MCF 10A (cell line): ENCODE measurements at places on chromosomes 16 and 17. TPM values are rescaled to one million over a fixed set of nuclear protein-coding genes. Genes with fewer than 3 reads are reported as not detected.

GRCh38 chr17:63988741-63989621, 9.2 kb upstream of the PRR29 start:
- no peak for DNase-seq

DNAH2 gene
- total RNA-seq = 0.05 and 0.12 TPM in 2 replicates

- no peak for DNase-seq
Measured at GRCh38 chr17:80389011-80389995, 25.7 kb upstream of the ENDOV start.

SALL1 gene
- total RNA-seq = not detected in 2 replicates

- DNase-seq = no peak
Measured at GRCh38 chr16:64459402-64459801, 662.5 kb downstream of the CDH11 start.

DNA sequence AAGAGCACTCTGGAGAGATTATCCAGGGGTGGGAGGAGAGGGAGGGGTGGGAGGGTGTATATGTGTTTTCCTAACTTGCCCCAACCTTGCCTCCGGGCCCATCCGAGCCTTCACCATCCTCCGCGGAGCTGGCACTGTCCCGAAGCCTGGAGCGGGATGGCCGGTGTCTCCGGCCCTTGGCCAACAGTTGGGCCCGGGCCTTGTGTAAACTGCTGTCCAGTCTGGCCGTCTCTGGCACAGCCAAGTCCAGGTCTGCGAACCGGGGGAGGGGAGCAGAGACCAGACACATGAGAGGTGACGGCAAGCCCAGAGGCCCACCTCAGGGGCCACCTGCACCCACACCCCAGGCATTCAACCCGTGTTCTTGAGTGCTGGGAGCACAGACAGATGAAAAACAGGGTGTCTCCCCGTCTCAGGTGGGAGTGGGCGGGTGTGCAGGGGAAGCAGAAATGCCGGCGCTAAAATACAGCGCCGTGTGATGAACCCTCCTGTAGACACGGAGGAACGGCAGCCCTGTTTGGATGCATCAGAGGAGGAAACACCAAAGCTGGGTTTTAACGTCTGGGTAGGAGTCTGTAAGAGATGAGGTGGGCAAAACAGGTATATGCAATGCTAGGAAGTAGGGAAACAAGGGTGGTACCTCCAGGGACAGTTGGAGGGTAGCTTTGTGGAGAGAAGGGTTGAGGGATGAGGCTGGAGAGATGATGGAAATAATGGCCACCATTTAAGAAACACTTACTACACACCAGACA, 11.7 kb downstream of the SAMD14 start:
- DNase-seq = no peak

GRCh38 chr16:14172200-14172809, 101.2 kb downstream of the MRTFB start:
- peak; percentile 46 for DNase-seq

DNA sequence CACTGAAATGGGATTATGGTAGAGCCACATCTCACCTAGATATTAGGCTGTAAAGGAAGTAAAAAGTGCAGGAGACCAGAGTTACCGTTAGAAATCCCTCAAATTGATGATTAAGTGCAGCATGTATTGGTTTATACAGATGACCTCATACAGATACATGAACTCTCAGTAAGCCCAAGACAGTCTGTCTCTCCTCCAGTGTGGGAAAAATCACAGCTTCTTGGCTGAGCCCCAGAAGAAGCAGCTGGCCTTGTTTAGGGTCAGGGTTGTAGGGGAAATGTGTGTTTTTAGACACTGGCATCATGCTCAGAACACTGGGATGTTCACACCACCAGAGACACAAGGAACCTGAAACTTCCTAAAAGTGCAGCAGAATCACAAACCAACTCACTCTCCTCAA, 135.9 kb downstream of the KATNIP start:
- no peak for DNase-seq

- peak; percentile 89 for DNase-seq
Measured at GRCh38 chr17:81043725-81044427, 8.9 kb downstream of the BAIAP2 start.

RNF213 gene
- total RNA-seq = 50.5 and 67.5 TPM in 2 replicates

GRCh38 chr17:30449480-30449879, 27.7 kb upstream of the GOSR1 start:
- no peak for DNase-seq

DNA sequence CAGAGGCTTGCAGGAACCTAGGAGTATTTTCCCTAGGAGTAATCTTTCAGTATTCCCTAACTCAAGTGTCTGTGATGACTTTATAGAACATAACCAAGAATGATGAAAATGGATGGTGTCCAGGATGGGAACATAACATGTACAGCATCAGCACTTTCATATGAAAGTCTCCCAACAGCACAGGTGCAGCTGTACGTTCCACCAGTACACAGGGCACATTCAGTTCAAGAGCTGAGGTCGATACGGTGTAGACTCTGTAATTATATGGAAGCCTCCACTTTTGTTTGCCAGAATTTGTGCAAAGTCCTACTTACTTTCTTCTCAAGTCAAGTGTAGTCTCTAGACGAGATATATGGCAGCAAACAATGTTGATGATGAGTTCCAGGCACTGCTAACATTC, 46.2 kb upstream of the CRYM start:
- no peak for DNase-seq

GRCh38 chr17:59074494-59074893, 32.2 kb downstream of the TRIM37 start:
- peak; percentile 36 for DNase-seq

- no peak for DNase-seq
Measured at GRCh38 chr17:76727745-76728456, 1.3 kb downstream of the METTL23 start.

NUPR1 gene
- 291 and 345 TPM in 2 replicates for total RNA-seq

- no peak for DNase-seq
Measured at GRCh38 chr17:62578757-62579487, 48.5 kb upstream of the MRC2 start.

- DNase-seq = peak; percentile 96
Measured at GRCh38 chr17:19728084-19728495, 11.7 kb upstream of the SLC47A2 start.

KCNJ2 gene
- 0.19 and 0.54 TPM in 2 replicates for total RNA-seq

- DNase-seq = peak; percentile 81
Measured at GRCh38 chr17:2484876-2485275, 26.8 kb downstream of the METTL16 start.

TBC1D3K gene
- total RNA-seq = not detected in 2 replicates

DNA sequence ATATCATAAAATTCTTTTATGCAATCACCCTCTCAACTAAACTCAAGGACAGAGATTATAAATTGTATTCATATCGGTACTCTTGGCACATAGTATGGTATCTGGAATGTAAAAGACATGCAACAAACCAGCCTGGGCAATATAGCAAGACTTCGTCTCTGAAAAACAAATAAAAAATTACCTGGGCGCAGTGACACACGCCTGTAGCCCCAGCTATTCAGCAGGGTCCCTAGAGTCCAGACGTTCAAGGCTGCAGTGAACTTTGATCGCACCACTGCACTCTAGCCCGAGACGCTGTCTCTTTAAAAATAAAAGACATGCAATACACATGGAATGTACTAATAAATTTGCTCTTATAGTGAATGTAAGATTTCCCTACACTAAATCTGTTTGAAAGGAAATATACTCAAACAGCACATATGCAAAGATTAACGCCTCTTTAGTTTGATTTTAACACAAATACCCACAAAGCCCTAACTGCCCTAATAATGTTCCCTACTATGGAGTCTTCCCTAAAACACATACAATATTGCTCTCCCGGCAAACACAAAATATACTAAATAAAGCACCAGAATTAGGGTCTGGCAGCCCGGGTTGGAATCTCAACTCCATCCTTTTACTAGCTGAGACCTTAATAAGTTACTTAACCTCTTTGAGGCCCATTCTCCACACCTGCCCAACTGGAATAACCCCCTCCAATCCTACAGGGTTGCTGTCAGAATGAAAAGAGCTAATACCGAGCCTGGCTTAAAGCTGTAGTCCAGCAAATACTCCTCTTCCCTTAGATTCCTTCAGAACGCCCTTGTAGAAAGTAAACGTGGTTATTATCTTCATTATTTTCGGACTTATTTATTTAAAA, 1.2 kb downstream of the ABCA5 start:
- DNase-seq = peak; percentile 31

- no peak for DNase-seq
Measured at GRCh38 chr17:65557349-65558310, 3.8 kb downstream of the AXIN2 start.
